Activated CD4-positive, CD25-positive, alpha-beta regulatory T cell (primary cell): ENCODE measurements at places on chromosomes 4 and X.

DNA sequence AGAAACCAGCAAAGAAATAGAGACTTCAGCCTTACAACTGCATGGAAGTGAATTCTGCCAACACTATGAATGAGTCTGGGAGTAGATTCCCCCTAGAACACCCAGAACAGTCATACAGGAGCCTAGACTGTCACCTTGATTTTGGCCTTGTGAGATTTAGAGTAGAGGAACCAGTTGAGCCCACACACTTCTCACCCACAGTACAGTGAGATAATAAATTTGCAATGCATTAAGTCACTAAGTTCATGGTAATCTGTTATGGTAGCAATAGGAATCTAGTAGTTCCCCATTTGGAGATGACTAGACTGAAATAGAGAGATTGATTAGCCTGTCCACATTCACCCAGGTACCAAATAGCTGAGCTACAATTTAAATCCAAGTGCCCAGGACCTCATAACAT, 59.0 kb downstream of the FAM13A start:
- no peak for DNase-seq

- no peak for DNase-seq
Observed at GRCh38 chr4:168337550-168337940, 19.0 kb upstream of the DDX60 start.

DNA sequence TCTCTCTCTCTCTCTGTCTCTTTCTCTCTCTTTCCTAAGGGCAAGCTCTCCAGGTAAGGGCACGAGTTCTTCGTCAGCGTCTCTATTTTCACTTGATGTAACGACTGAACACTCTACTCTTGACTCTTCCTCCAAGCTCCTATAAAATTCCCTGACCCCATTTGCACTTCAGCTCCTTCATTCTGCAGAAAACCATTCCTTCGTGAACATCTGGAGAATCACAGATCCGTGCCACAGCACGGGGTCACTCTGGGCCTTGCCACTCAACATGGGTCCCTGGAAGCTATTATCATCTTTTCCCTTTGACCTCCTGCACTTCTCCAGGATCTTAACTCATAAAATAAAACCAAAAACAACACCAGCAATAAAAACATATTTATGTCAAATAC, 112.0 kb upstream of the LNX1 start:
- no peak for DNase-seq

DNA sequence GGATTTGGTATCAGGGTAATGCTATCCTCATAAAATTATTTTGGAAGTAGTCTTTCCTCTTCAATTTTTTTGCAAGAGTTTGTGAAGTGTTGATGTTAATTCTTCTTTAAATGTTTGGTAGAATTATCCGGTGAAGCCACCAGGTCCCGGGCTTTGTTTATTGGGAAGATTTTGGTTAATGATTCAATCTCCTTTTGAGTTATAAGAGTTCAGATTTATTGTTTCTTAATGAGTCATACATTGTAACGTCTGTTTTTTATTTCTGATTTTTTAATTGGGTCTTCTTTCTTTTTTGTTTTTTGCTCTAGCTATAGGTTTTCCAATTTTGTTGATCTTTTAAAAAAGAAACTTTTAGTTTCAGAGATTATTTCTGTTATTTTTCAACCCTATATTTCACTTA, 412.3 kb downstream of the PDGFC start:
- DNase-seq: no peak

DNA sequence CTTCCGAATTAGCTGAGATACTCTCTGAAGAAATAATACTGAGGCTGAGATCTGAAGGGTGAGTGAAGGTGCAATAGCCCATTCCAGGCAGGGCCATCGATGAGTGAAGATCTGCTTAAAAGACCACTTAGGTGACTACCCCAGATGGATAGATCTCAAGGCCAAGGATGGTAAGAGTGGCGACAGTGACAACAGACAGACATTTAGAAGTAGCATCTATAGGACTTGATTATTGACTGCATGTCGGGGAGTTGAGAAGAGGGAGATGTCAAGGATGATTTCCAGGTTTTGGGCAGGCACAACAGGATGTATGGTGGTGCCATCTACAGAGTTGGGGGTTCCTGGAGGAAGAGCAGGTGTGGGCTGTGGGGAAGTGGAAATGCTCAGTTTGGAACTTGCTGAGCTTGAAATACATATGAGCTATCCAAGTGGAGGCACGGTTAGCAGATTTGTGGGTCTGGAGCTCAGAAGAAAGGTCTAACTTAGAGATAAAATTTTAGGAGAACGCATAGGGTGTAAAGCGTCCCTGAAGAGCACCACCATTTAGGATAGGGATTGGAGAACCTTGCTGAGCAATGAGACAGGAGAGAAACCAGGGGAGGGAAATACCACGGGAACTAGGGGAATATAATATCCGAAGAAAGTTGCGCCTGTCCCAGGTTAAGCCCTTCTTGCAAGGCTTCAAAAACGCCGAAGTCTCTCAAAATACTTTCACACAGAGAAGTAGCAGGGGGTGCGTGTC, 688 bp downstream of the UFSP2 start:
- no peak for DNase-seq

GRCh38 chrX:17590892-17591740, 146.2 kb upstream of the SCML1 start:
- DNase-seq: no peak

GRCh38 chr4:48546336-48546735, 56.3 kb downstream of the ZAR1 start:
- no peak for DNase-seq

- no peak for DNase-seq
Observed at GRCh38 chr4:47386561-47387235, 76.8 kb downstream of the COMMD8 start.

GRCh38 chr4:47577779-47578553, 92.9 kb downstream of the ATP10D start:
- no peak for DNase-seq

DNA sequence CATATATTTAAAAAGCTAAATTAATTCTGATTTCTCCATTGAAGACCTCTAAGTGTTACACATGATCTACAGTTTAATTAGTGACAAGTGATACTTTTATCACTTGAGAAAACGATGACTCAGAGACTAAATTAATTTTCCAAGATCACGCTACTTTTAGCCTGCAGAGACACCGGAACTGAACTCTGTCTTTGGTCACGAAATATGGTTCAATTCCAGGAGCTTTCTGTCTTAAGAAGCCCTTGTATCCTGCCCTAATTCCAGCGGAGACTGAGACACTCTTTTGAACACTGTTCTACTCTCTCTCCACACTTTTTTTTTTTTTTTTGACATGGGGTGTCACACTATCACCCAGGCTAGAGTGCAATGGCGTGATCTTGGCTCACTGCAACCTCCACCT, 63.6 kb downstream of the IRF2 start:
- no peak for DNase-seq

GRCh38 chrX:144295921-144296320, 412.1 kb downstream of the UBE2NL start:
- no peak for DNase-seq

- no peak for DNase-seq
Observed at GRCh38 chrX:9352243-9352642, 112.6 kb upstream of the TBL1X start.

- no peak for DNase-seq
Observed at GRCh38 chr4:187276736-187277408, 553.2 kb upstream of the FAT1 start.

DNA sequence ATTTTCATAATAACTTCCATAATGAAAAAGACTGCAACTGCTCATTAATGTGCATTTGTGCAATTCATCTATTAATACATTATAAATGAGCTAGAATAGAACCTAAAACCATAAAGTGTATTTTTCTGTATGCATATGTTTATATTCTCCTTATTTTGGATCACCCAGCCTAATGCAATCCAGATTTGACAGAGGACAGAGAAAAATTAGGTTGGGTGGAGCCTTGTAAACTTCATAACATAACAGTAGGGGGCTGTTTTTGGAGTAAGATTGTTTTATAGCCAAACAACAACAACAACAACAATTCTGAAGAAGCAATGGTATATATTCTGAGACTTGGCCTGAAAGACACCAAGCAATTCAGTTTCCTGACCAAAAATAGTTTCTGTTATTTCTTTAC, 615.3 kb upstream of the SLIT2 start:
- no peak for DNase-seq

GRCh38 chr4:4755306-4755705, 104.2 kb upstream of the MSX1 start:
- no peak for DNase-seq

GRCh38 chrX:24148121-24148520, 1.4 kb upstream of the ZFX start:
- no peak for DNase-seq

DNA sequence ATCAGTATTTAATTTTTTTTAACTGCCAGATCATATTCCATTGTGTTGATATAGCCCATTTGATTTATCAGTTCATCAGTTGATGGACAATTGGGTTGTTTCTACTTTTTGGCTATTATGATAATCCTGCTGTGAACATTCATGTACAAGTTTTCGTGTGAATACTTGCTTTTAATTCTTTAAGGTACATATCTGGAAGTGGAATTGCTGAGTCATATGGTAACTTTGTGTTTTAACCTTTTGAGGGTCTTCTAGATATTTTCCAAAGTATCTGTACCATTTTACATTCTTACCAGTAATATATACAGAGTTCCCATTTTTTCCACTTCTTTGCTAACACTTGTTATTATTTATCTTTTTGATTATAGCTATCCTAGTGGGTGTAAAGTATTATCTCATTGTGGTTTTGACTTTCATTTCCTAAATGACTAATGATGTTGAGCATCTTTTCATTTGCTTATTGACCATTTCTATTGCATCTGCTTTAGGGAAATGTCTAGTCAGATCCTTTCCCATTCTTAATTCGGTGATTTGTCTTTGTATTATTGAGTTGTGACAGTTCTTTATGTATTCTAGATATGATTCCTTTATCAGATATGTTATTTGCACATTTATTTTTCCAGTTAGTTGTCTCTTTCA, 75.2 kb upstream of the NUDT6 start:
- no peak for DNase-seq

DNA sequence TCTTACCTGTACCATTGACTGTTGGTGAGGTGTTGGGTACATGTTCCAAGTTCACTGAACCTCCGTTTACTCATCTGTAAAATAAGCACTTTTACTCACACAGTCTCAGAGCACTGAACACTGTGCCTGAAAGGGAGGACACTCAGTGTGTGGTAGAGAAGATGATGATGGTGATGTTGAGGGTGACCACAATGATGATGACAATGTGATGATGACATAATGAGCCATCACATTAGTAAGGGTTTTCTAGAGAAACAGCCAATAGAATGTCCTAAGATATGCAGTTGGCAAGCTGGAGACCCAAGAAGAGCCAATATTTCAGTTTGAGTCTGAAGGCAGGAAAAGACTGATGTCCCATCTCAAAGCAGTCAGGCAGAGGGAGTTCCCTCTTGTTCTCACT, 315.4 kb upstream of the IGFBP7 start:
- no peak for DNase-seq

DNA sequence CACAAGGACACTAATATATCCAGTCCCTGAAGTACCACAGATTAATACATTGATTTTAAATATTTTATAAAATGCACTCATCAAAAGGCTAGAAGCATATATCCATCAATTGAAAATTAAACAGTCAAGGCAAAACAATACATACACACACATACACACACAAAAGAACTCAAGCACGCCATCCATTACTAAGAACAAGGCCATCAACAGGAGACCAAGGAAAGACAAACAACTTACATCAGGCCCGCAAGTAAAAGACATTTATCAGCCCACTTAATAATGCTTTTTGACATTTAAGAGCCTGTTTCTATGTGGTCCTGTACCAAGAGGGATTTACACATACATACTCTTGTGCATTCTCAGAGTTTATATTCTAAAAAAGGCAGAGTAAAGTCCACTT, 50.0 kb upstream of the ZNF827 start:
- no peak for DNase-seq
